ENCODE measurements at places on chromosomes 3 and 15.

- no peak for DNase-seq
These were observed 855.5 kb downstream of the ROBO1 start for GRCh38 chr3:78912259-78912658.

GRCh38 chr15:69697916-69698315 is 245.3 kb downstream of the RPLP1 start:
- no peak for DNase-seq

- DNase-seq, result peak; percentile 18
These were observed 57.0 kb downstream of the SUMF1 start for GRCh38 chr3:4409971-4410573.

GRCh38 chr15:92117261-92117731 is 263.8 kb downstream of the SLCO3A1 start:
- DNase-seq, result no peak

DNA sequence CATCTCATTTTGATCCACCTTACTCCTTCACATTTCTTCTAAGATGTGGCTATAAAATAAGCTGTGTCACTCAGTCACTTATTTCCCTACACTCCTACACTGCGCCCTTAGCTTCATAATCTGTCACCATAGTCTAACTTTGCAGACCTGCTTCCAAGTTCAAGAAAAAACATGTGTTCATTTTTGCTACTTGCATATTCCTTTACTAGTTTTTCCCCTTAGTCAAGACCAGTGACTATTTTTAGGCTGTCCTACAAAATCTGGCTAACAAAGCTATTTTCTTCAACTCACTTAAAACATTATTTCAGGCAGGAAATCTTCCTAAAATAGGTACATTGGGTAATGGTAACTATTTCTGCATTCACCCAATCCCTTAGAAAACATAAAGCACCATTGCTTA is 272.5 kb downstream of the TBC1D5 start:
- DNase-seq, result no peak

DNA sequence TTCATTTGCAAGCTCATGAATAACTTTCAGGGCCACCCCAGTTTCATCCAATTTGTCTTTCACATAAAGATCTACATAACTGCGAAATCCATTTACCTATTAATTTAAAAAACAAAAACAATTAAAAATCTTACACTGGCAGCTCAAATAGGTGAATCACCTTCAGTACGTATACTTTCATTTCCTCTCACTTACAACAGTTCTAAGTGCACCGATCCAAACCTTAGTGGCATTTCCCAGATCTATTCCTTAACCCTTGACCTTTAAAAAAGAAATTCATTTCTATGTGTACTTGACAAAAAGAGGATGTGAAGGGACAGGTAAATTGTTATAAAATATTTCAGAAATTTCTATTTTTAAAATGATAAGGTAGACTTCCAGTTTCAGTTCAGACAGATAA is 30.8 kb downstream of the TOP2B start:
- no peak for DNase-seq

DNA sequence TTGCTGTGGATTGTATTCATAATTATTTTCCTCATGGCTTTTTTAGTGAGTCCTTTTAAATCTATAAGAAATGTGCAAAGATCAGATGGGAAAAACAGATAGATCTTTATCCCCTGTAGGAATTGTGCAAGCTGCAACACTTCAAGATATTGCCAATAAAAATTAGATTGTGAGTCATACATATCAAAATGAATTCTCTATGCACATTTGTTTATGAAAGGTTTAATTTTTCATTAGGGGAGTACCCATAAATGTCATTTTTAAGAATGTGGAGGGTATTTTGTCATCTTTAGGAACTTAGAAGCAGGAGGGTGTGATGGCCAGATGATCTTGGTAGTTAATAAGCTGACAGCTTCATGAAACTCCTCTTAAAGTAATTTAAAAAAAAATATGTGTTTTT is 2.9 kb downstream of the PIAS1 start:
- no peak for DNase-seq

DNA sequence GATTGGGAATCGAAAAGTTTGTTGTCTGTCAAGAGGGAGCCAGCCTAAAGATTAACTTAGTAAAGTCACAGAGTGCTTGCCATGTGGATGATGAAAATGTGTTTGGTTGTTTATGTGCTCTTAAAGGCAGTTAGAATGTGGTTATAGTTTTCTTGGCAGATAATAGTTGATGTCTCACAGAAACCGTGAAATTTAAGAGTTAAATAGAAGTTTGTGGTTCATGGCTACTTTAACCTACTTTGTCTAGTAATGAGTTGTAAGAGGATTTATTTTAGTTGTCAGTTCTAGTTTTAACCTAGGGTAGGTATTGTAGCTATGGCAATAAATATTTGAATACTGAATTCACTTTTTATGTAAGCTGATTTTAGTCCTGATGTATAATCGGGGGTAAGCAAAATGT is 36.4 kb upstream of the EIF3J start:
- no peak for DNase-seq

DNA sequence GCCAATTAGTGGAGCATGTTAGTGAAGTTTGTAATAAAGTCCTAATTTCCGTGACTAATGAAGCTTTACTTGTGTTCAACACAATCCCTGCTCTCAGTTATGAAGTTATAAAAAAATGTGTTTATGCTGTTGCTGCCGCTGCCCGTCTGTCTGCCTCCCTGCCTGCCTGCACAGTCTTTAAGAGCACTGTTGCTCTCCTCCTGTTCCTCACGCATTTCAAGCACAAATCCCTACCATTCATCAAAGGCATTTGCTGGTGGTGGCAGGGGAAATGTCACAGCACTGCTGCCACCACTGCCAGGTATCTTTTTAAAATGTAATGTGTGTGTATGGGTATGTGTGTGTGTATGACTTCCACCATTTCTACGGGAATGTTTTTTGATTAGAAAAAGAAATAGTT is 58.8 kb downstream of the CACNA1D start:
- no peak for DNase-seq

GRCh38 chr15:40469776-40470390 is 901 bp upstream of the CHST14 start:
- no peak for DNase-seq

DNA sequence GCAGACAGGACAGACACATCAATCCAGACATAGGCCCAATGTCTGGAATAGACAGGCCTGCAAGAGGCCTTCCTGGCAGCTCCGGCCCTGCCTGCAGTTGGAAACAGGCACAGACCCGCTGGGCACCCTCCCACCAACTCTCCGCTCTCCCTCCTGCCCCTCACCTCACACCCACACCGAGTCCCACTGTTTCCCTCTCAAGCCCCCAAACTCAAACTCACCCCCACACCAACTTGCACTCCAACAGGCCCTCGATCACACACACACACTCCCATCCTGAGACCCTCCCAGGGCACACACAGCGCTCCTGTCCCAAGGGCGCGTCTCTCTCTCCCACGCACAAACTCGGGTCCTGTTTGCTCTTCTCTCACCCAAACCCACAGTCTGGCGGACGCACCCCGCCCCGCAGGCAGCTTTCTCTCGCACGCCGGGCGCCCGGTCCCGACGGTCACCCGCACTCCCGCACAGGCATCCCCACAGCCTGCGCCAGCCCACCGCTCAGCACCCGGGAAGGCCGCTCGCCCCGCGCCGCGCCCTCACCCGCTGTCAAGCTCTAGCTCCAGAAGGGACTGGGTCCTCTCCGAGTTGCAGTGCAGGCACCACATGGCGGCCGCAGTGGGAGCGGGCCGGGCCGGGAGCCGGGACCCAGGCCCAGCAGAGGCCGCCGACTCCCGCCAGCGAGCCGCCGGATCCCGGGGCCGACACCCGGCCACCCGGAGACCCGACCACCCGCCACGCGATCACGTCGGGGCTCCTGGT is 106.2 kb downstream of the IQSEC1 start:
- no peak for DNase-seq

DNA sequence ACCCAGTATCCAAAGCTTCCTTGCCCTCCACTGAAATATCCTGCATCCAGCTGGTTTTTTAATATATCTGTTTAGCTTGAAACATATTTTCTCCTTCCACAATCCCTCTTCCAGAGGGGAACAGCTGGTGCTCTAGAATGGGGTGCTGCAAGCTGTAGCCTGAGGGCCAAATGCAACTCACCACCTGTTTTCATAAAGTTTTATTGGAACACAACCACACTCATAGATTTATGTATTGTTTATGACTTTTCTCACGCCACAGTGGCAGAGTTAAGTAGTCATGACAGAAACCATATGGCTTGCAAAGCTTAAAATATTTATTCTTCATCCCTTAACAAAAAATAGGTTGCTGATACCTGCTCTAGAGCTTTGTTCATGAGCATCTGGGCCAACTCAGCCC is 298.7 kb downstream of the CLSTN2 start:
- DNase-seq, result no peak

DNA sequence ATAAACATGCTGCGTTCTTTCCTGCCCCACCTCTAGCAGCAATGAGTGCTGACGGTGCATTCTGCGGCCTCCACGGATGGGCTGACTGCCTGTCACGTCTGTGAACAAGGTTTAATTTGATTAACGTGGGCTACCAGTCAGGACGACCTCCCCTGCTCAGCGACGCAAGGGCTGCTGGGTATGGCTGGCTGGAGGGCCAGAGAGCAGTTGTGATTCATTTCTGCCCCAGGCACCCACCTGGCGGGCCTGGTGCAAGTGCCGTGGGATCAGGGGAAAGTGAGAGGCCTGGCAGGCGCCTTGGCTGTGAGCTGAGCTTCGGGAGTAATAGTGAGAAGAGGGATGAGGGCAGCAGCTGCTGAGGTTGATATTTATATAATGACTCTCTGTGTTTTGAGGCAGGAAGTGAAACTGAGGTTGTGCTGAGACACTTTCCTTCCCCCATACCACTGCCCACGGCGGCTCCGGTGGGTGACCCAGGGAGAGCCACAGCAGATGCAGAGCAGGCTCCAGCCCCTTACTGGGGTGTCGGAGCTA is 190.4 kb upstream of the BCL6 start:
- DNase-seq, result no peak

GRCh38 chr3:191502583-191502982 is 41.6 kb downstream of the PYDC2 start:
- no peak for DNase-seq

DNA sequence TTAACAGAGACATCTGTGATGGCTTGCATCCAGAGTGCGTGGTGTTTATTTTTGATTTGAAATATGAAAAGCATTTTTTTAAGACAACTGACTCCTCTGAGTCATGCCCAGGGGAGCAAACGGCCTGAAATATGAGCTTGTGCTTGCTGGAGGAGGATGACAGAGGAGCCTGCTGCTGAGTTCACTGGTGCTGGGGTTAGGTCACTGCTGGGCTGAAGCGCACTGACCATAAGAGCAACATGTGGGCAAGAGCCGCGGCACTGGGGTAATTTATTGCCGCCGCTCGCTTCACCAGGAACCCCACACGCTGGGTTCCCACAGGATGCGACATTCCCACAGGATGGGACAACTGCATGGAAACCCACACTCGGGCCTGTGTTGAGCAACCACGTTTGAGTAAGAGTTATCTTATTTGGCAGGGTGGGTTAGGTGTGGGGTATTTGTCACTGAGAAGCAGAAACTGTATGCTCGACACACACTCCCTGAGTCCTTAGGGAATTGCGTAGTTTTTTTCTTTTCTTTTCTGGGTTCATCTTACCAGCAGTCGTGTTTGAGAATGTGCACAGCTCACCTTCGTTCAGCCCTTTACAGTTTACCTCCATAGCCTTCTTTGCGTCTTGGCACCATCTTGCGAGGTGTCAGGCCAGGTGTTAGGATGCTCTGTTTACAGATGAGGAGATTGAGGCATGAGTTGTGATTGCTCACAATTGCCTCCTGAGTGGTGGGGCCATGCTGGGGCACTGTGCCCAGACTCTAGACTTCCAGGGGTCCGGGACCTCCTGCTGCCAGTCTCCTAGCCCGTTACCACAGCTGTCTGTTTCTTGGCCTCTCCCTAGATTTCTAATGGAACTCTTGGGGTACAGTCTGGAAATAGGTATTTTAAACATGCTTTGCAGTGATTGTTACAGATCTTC is 60.4 kb downstream of the SMAD3 start:
- DNase-seq, result peak; percentile 67

- no peak for DNase-seq
These were observed 8.8 kb upstream of the PRKAR2A start for GRCh38 chr3:48856469-48856868.

DNA sequence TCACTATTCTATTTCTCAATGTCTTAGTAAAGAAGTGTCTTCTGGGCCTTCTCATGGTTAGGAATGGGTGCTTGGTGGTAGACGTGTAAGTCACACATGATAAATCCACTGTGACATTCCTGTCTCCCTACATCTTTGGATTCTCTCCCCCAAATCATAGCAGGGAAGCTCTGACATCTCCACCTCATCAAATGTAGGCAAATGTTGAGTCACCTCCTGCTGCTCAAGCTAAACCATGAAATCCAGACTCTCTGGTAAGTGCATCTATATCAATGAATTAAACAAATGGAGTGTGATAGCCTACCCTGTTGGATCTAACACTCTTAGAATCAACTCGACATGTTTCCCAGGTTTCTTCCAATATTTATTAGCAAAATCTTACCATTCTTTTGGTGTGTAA is 42.8 kb upstream of the RPL35A start:
- DNase-seq, result no peak

DNA sequence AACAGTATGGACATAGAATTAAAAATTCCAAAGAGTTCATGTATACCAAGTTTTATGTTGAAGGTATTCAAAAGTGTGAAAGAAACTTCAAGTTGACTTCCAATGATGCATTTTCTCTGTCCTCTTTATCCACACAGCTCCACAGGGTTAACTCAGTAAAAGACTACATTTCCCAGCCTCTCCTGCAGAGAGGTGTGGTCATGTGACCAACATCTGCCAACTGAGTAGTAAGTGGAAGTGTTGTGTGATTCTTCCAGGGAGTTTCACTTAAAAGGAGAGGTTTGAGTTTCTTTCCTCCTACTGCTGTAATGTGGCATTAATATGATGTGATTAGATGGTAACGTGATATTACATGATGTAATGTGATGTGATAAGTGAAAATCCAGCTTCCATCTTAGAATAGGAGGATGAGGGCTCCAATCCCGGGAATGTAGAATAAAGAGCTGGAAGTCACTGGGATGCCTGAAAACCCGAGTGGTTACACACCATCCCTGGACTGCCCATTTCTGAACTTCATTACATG is 280.6 kb downstream of the ARRDC4 start:
- DNase-seq, result no peak

DNA sequence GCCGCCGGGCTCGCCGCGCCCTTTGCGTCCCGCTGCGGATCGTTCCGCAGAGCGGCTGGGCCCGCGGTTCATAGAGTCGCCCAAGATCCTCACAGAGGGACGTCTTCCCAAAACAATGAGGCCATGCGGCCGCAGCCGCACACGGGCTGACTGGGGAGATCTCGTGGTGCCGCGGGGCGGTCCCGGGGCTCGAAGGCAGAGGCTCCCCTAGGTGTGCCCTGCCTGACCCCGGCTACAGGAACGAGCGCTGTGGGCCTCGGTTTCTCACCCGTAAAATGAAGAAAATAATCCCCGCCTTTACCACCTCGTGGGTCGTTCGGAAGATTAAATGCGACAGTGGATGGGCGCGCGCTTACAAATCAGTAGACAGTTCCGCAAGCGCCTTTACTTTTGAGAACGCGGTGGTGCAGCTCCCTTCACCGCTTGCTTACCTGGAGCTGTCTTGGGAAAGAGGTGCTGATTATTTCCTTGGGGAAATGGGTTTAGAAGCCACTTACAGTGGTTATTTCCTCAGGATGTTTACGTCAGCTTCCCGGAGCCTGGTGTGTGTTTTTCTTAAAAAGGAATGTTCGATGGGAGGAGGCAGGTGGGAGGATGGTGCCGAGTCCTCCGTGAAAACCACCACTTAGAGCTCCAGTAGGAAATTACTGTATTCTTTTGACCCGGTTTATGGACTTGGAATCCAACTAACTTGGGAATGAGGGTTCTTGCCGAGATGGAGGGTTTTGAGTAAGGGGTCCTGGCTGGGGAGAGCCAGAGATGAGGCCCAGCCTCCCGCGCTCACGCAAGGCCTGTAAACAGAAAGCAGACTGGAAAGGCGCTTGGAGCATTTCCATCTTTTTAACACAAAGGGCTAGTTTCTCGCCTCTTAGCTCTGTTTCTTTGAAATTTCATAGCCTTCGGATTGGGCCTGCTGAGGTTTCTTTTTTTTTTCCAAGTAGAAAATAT is 1.9 kb upstream of the MEX3B start:
- DNase-seq, result no peak

Data from bone marrow (tissue), 2 donors.